ENCODE measurements at places on chromosomes 12 and 14.

DNA sequence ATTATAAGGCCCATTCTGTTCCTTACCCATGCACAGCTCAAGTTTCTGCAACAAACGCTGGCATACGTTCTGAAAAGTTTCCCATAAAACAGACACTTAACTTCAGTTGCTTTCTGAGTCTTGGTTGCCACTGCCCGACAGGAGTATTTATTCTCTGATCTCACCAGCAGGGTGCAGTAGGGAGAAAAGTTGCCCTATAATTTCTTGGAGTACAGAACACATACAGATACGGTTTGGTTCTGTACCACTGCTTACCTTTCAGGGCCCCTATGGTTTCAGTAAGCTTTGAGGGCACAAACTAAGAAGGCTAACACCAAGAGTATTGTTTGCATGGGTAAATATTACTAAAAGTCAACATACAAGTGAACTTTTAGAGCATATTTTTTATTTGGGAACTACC is 77.9 kb downstream of the SPATA7 start:
- no peak for DNase-seq

GRCh38 chr14:23175823-23176222 is 7.6 kb downstream of the SLC7A8 start:
- DNase-seq: no peak

DNA sequence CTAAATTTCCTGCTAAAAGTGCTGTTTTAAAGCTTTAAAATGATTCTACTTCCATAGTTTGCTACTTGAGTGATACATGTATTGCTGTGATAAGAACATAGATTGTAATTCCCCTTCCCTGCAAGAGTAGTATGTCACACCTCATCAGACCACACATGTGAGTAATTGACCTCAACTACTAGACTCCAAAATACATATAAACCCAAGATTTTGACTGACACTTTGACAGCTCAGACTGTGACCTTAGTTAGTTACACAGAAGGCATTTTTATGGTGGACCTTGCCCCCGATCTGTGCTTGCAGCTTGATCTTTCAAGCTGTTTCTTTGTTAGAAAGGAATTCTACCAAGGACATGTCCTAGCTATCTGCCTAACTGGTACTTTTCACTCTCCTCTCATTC is 18.6 kb downstream of the APOBEC1 start:
- no peak for DNase-seq

DNA sequence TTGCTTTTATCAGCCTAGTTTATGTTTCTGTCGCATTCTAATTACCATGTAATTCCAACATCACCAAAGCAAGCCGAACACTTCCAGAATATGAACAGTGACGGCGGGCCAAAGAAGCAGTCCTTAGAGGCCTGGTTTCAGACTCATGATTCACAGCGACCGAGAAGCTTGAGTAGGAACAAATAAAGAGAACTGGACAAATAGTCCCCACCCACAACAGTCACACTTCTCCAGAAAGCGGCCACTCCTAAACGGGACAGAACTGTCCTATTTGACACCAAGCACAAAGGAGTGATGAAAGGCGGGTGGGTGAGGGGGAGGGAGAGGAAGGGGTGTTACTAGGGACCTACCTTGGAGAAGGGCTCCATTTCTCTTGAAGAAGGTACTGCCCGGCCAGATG is 136.4 kb downstream of the FOXN3 start:
- no peak for DNase-seq

DNA sequence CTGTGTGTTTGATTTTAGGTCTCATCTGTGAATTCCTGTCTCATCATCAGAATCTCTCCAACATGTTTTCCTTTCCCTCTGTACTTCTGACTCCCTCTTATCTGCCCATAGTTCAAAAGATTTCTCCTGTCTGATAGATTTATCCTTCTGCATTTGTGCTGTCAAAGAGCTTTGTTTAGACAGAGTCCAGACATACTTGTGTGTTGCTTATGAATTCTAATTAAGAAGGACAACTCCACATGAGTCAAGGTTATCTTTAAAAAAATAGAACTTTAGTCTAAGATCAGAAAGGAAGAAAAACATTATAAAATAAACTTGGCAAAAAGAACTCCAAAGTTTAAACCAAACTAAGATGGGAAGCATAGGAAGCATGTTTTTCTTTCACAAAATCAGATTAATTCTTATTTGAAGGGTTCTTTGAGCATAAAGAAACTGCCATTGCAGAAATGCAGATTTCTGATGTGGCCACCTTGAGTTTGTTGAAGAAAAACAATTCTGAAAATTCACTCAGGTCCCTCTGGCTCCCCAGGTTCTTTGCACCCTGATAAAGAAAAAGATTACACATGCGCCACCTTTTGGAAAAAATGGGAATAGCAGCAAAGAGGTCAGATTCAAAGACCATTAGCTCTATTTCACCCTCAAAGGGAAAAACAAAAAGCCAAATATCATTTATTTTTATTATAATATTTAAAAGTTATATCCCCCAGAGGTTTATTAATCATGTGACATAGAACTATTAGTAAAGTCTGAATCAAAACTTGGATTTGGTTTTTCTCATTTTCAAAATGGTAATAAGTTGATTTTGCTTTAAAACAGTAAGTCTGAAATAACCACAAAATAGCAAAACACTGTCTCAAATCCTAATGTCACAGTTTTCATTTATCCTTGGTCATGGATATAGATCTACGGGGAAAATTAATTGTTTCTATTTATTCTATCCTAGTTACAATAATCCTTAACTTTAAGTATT is 143.7 kb upstream of the DCN start:
- peak; percentile 67 for DNase-seq

- DNase-seq: no peak
Observed at GRCh38 chr12:105198961-105199360, 37.0 kb downstream of the APPL2 start.

- peak; percentile 38 for DNase-seq
Observed at GRCh38 chr14:103628221-103628683, 759 bp upstream of the KLC1 start.

DNA sequence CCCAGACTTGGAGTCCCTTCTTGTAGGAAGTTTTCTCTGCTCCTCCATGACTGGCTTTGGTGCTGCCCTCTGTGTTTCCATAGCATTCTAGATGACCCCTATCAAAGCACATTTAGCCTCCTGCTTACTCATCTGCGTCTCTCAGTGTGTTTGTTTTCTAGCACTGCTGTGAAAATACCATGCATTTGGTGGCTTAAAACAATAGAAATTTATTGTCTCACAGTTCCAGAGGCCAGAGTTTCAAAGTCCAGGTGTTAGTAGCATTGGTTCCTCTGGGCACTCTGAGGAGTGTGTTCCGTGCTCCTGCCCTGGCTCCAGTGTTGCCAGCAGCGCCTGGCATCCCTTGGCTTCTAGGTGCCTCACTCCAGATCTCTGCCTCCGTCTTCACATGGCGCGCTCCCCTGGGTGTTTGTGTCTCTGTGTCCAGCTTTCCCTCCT is 86.1 kb downstream of the CACNA1C start:
- DNase-seq: no peak

- no peak for DNase-seq
Observed at GRCh38 chr14:66511849-66512248, 3.9 kb downstream of the GPHN start.

DNA sequence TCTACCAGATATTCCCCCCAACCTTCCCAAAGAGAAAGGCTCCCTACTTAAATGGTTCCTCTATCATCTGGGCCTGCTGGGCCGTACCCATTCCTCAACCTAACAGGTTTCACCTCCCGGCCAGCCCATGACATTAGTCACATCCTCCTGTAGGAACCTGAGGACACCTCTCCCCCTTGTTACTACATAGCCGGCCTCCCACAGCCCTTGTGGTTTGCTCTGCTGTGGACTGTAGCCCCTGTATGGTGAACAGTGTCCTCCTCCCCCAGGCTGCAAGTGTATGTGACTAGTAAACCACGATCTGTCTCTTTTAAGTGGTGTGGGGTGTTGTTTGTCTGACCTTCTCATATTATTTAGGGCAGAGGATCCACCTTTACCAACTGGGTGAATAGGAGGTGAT is 371.7 kb downstream of the RGS6 start:
- DNase-seq: no peak

- no peak for DNase-seq
Observed at GRCh38 chr14:98711453-98711852, 560.5 kb downstream of the BCL11B start.

DNA sequence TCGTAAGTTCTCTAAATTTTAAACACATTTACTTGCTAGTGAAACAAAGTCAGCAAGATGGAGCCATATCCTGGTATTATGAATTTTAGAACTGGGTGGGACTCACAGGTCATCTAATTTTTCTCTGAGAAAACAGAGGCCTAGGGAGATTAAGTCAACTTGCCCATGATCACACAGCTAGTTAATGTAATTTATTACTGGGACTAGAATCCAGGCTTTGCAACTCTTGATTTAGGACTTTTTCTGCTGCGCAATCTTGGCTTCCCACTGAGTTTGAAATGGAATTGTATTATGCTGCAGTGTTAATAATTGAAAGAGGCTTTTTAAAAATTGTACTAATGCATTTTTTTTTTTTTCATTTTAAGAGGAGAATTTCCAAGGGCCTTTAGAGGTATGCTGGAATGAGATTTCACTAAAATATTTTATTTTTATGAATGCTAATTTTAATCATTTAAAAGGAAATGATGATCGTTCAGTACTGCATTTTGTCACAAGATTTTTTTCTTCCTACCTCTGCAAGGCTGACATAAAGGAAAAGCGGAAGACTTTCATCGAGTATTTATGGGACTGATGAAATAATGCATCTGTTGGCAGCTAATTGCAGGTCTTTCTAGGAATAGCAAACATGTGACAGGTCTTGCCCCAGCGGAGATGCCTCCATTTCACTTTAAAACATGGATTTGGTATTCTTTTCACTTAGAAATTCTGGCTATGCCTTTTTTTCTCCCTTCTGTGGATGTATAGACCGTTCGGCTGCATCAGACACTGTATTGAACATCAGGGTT is 9.6 kb downstream of the CRADD start:
- no peak for DNase-seq

DNA sequence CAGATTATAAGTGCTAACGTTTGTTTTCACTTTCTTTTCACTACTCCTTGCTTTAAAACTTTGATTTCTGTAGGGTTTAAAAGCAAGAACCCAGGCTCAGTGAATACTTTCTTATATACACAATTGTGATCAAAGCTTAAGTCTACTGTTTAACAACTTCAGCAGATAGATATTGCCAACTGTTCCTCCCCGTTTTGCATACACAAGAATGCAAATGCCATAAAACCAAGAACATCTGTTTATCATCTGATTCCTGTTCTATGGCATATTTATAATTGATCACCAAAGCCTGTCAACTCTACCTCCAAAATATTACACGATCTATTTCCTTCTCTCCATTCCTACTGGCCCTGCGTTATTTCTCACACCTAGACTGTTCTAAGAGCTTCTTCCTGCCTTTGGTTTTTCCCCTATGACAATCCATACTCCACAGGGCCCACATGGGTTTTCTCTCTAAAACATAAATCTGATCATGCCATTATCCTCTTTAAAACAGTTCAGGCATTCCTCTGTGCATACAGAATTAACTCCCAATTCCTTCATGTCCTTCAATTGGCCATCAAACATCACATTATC is 15.9 kb downstream of the MED13L start:
- no peak for DNase-seq

DNA sequence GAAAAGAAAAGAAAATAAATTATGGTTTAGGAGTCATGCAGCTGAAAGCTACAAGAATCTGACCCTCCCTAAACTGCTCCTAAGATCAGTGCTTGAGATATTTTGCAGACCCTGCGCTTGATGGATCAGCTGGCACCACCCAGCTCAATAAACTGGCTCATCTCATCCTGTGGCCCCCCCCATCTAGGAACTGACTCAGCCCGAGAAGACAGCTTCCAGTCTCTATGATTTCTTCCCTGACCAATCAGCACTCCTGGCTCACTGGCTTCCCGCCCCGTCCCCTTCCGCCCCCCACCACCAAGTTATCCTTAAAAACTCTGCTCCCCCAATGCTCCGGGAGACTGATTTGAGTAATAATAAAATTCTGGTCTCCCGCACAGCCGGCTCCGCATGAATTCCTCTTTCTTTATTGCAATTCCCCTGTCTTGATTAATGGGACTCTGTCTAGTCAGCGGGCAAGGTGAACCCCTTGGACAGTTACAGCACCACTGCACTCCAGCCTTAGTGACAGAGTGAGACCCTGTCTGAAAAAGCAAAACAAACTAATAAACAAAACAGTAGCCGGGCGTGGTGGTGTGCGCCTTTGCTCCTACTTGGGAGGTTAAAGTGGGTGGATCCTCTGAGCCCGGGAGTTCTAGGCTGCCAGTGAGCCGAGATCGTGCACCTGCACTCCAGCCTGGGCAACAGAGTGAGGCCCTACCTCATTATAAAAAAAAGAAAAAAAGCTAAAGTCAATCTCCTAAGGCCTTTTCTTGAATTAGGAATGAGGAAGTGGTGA is 24.5 kb upstream of the SPTLC2 start:
- DNase-seq: peak; percentile 68

DNA sequence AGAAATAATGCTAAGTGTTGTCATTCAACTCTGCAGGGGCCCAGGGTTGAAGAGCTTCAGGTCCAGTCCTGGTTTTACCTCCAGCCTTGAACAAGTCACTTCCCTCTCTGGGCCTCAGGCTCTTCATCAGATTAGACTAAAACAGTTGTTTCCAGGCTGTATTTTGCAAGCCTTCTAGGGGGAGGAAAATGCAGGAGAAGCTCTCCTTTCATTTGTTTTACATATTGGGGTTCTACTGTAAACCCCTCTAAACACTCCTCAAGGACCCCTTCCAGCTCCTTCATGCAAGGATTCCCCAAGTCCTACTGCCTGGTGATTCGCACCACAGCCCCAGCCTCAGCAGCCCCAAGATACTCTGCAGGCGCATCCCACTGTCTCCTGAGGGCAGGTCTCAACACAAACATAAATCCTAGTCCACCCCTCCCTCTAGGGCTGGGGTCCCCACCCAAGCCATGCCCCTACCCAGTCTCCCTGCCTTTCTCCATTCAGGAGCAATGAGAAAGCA is 2.7 kb downstream of the SDR9C7 start:
- peak; percentile 65 for DNase-seq

- DNase-seq: no peak
Observed at GRCh38 chr12:60308366-60308991, 712.6 kb downstream of the SLC16A7 start.

- peak; percentile 79 for DNase-seq
Observed at GRCh38 chr12:123242116-123242904, 9.1 kb downstream of the MTRFR start.

DNA sequence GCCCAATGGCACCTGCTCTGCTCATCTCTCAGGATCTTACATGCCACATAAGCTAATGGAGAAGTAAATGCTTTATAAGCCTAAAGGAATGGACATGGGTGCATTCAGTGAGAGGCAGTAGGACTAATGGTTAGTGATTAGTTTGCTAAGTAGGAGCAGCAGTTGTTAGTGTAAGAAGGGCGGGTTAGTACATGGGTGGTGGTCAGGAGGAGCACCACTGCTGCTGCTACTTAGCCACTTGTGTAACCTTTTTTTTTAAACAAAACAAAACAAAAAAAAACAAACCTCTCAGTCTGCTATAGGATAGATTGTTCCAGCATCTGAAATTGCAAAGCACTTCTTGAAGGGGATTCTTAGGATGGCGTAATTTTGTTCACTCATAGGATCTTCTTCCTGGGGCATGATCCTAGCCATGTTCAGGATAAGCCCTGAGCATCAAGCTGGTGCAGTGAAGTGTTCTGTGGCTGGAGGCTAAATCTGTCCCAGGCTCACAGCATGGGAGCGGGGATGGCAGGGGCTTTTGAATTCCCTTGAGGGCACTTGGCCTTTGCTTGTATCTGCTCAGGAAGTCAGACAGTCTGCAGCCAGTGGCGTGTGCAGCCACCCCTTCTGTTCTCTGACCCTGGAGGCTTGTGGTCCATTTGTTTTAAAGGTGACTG is 63.6 kb downstream of the CHST11 start:
- no peak for DNase-seq
